ENCODE measurements at places on chromosomes 7 and 10.

DNA sequence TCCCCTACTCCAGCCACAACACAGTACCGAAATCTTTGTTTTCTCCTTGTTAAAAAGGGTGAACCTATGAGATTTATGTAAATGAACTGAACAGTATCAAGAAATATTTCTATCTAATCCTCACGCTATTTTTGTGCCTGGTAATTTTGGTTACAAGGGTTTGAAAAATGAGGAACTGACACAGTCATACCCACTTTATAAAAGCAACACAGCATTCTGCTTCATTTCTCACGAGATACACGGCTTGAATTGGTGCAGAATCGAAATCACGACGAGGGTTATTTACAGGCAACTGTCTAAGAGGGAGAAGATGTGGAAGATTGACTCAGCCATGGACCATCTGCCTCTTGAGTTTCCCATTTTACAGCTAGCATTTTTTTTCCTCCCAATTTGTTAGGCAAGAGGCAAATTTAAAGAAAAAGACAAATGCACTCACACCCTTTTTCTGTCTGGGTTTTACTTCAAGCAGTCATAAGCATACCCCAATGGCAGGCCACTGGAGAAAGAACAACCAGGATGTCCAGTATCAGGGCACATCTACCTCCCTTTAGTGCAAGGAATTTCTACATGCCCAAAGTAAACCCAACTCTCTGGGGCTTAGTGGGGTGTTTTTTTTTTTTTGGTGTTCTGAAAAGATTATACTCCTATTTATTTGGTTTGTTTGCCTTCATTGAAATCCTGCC is 108.1 kb downstream of the ITGB8 start:
- DNase-seq: no peak

DNA sequence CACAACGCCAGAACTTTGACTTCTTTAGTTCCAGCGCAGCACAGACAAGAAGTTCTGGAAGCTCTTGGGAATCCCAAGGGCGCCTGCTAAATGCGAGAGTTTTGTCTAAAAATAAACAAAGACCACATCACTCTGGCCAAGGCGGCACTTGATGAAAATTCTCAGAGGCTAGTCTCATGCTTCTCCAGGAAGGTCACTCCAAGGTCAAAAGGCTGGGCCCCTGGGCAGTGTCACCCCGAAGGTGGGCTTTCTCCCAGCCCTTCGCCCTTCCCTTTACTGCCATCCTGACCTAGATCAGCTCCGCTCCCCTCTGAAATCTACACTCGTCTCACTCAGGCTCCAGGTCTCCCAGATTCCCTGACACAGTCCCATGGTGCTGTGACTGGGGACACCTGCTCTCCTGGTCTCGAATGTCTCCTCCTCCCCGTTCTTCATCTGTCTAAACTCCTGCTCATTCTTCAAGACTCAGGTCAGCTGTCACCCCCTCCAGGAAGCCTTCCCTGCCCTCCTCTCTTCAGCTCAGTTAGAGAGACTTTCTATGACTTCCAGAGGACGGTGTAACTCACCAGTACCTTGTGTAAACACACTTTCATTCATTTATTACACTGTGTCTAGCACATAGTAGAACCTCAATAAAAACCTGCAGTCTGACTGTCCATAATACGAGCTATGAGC is 10.5 kb downstream of the FAM53B start:
- DNase-seq: no peak

DNA sequence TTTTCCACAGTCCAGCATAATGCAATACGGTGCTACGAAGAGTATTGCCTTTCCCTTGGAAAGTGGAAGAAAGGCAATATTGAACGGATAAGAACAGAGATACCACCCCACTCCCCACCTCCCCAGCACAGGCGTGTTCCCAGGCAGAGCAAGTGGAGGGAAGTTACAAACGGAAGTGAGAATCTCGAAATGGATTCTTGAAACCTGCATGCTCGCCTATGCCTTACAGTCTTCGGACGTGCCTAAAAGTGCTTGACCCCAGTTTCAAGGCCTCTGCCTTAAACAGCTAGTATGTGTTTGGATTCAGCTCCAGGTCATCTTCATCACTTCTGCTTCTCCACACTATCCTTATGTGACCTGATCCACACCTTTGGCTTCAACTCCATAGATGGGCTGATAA is 35.0 kb upstream of the USP6NL start:
- DNase-seq: no peak

DNA sequence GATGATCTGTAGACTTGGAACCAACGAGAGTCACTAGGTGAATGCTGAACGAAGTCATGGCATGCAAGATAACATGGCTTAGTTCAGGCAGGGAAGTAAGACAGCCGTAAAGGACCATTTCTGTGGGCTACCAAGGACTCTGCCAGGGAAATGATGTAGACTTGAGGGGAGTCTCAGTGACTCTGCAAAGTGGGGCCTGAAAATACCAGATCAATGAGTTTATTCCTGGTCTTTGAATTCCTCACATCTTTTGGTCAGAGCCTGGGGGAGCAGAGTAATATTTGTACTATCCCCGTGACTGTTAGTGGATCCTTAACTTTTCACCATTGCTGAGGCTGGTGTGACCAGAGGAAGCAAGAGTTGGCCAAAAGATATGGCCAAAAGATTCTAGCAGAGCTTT is 60.7 kb upstream of the INHBA start:
- DNase-seq: no peak

GRCh38 chr10:1408651-1409367 is 328.5 kb downstream of the ADARB2 start:
- DNase-seq: no peak

GRCh38 chr10:75592791-75593643 is 161.6 kb downstream of the LRMDA start:
- no peak for DNase-seq
